ENCODE measurements at places on chromosomes 3 and 15. TPM values are rescaled to one million over a fixed set of nuclear protein-coding genes. Genes with fewer than 3 reads are reported as not detected.

Gene ARPP19
- 110 TPM for total RNA-seq

Gene PAQR9
- total RNA-seq, result 3.7 TPM

Gene GOLGA8S
- total RNA-seq, result 0.09 TPM

Gene NXPE3
- total RNA-seq, result 23.4 TPM

Gene CEMIP
- total RNA-seq, result 2.2 TPM

Gene ACTRT3
- 2.5 TPM for total RNA-seq

Gene GOLGA6L7
- total RNA-seq, result not detected

Gene KY
- total RNA-seq, result 0.11 TPM

Gene ACP3
- 0.26 TPM for total RNA-seq

Gene ROBO1
- 15.9 TPM for total RNA-seq

Gene INKA1
- total RNA-seq, result 2.0 TPM

Gene CLDN18
- total RNA-seq, result not detected

Gene EPB42
- total RNA-seq, result not detected

Gene LTK
- 0.13 TPM for total RNA-seq

Gene UTS2B
- total RNA-seq, result not detected

Gene FRMD5
- 4.6 TPM for total RNA-seq

Gene U2SURP
- total RNA-seq, result 125 TPM

Gene UACA
- 46.5 TPM for total RNA-seq

Gene NEO1
- 34.3 TPM for total RNA-seq

Gene DLG1
- total RNA-seq, result 14.4 TPM

Gene ZNF662
- not detected for total RNA-seq

Measured in A549 treated with RU486 at 1 μM for 4 hours (cell line).